ENCODE measurements at places on chromosomes 6 and 20. TPM values are rescaled to one million over a fixed set of nuclear protein-coding genes. Genes with fewer than 3 reads are reported as not detected.
A peak's percentile ranks its signal among the peaks of the same experiment; 100 is the strongest.

The DAAM2 gene
- total RNA-seq = 2.1 TPM

DNA sequence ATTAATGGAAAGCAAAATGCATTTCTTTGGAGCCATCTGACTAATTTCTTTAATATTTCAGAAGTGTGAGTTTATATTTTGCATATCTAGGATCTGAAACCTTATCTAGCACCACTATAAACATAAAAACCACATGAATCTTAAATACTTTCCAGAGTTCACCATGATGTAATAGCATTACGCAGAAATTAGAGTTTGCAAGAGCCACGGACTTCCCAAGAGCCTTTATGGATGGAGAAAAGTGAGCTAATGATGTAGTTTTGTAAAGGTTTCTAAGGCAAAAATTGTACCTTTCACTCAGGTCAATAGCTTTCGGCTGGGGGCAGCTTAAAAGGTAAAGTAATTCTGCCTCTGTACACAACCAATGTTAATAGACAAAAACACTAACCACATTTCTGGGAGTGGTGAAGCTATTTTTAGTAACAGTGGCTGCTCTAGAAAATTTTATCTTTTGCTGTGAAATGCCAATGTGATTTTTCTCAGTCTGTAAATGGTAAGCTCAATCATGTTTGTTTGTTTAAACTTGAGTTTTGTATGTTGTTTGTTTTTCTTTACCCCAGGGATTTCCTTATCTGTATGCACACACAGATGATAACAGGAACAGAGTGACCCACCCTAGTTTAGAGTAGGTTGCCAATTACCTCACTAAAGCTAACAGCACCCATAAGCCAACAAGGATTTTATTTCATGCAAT is 80.5 kb downstream of the FILIP1 start:
- no peak overlapping the region for H3K27ac ChIP-seq
- no peaks in the 10 kb centered on the region for H3K27me3 ChIP-seq
- no peaks in the 10 kb centered on the region for H3K4me1 ChIP-seq
- no peak for DNase-seq

The C20orf141 gene
- not detected for total RNA-seq

The MEI4 gene
- total RNA-seq = 1.0 TPM

DNA sequence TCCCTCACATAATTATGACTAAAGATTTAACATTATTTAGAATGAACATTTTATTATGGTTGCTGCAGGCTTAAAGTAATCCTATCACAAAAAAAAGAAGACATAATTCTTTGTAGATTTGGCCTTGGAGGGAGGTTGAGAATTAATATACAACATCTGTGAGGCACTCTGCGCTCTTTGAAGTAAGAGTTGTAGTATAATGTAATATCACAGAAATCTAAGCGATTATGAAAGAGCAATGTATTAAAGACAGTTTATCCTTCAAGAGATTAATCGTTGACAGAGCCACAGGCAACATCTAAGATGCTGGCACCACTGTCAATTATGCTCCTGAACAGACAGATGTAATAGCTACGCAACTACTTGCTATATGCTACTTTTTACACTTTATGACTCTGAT is 946.8 kb downstream of the GRIK2 start:
- DNase-seq = no peak
- no peak overlapping the region for H3K4me3 ChIP-seq
- H3K27me3 ChIP-seq = no peaks in the 10 kb centered on the region
- no peaks in the 10 kb centered on the region for H3K4me1 ChIP-seq
- H3K36me3 ChIP-seq = no peaks in the 10 kb centered on the region

The ENPP5 gene
- total RNA-seq = 9.1 TPM

GRCh38 chr20:20731945-20732296 is 19.5 kb upstream of the RALGAPA2 start:
- H3K27ac ChIP-seq = no peak overlapping the region
- peaks cover 19% of the 10 kb centered on the region for H3K4me1 ChIP-seq
- H3K4me3 ChIP-seq = no peak overlapping the region
- H3K27me3 ChIP-seq = no peaks in the 10 kb centered on the region

DNA sequence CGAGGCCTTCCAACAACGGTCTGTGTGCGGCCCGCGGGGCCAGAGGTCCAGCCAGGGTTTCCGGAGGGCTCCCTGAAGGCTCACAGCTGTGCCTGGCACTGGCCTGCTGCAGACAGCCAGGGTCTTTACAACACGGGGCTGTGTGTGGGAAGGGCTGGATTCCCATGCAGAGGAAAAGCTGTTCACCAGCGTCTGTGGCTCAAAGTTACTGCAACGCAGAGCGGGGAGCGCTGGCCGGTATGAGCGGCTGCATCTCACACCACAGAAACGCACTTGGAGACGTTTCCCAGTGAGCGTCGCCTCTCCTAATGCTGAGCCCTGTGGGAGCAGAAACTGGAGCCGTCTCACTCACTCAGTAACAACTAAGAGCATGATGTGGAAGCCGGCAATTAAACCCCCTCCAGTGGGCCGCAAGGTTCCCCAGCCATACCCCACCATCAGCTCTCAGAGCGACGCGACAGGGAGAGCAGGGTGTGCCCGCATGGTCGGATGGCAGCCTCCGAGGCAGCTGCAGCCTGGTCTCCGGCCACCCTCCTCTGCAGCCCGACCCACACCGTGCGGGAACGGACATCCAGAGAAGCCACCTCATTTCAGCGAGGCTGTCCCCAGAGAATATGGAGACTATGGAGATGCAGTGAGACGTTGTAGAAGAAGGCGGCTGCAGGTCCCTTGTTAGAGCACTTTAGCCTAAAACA is 42.6 kb downstream of the DLL1 start:
- no peaks in the 10 kb centered on the region for H3K36me3 ChIP-seq
- peaks cover 32% of the 10 kb centered on the region for H3K4me1 ChIP-seq
- no peak overlapping the region for H3K27ac ChIP-seq
- DNase-seq = no peak
- no peaks in the 10 kb centered on the region for H3K27me3 ChIP-seq
- no peak overlapping the region for H3K4me3 ChIP-seq

DNA sequence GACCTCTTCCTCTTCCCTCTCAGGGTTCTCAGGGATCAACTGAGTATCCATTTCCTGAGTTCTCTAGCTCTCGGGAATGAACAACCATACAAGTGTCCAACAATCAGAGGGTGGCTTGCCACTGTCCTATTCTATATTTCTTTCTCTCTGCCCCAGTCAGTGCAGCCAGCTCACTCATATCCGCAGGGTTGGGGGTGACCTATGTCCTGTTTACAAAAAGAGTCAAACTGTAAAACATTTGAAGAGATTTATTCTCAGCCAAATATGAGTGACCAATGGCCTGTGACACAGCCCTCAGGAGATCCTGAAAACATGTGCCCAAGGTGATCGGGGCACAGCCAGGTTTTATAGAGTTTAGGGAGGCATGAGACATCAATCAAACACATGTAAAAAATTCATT is 10.8 kb upstream of the BTN3A2 start:
- no peak overlapping the region for H3K27ac ChIP-seq
- no peaks in the 10 kb centered on the region for H3K27me3 ChIP-seq
- H3K4me3 ChIP-seq = no peak overlapping the region

DNA sequence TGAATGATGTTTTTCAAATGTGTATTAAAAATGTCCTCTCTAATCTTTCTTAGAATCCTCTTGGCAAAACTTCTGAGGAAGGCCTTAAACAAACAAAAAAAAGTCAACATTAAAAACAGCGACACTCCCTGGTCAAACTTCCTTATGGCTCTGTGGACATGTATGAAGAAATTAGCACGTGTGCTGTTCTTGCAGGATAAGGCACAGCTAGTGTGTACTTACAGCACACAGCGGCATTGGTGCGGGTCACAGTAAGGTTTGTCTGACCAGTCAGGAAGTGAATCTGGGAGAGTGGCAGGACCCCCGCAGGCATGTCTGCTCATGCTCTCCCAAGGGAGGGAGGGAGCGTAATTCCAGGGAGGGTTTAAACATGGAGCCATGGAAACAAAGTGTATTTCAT is 38.8 kb downstream of the SLC22A1 start:
- H3K36me3 ChIP-seq = no peaks in the 10 kb centered on the region
- H3K4me3 ChIP-seq = no peak overlapping the region
- H3K27me3 ChIP-seq = no peaks in the 10 kb centered on the region
- no peak overlapping the region for H3K27ac ChIP-seq
- H3K4me1 ChIP-seq = no peaks in the 10 kb centered on the region
- DNase-seq = no peak

The PROCR gene
- total RNA-seq = 4.6 TPM

DNA sequence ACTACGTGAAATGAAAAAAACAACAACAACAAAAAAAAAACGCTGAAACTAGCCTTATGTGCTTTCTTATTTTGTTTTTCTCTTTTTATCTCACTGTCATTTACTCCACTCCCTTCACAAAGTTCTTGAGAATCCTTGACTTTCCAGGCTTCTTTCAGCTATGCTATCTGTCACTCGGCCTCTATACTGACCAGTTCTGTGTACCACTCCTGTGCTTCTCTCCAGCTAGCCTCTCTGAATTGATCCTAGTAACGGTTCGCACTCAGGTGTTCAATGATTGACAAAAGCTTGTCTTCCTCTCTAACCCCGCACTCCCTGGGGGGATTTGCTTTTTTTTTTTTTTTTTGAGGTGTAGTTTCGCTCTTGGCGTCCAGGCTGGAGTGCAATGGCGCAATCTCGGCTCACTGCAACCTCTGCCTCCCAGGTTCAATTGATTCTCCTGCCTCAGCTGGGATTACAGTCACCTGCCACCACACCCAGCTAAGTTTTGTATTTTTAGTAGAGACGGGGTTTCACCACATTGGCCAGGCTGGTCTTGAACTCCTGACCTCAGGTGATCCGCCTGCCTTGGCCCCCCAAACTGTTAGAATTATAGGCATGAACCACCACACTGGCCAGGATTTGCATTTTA is 31.8 kb downstream of the MLIP start:
- H3K27ac ChIP-seq = no peak overlapping the region
- no peaks in the 10 kb centered on the region for H3K27me3 ChIP-seq
- H3K4me1 ChIP-seq = no peaks in the 10 kb centered on the region
- H3K4me3 ChIP-seq = no peak overlapping the region

DNA sequence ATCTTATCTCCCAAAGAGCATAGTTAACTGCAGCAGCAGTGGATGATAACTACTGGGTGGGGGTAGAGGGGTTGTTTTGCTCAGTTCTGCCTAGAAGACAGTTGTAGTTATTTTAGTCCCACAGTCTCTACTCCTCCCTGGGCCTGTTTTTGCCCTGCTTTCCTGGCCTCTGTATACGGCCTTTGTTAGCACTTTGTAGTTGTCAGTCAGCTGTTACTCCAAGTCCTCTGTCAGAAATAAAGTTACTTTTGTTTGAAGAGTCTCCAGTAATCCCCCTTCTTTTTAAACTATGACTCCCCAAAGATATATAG is 113.9 kb downstream of the SLC16A10 start:
- H3K4me3 ChIP-seq = no peak overlapping the region
- peaks cover 8% of the 10 kb centered on the region for H3K4me1 ChIP-seq
- H3K36me3 ChIP-seq = no peaks in the 10 kb centered on the region
- H3K27me3 ChIP-seq = no peaks in the 10 kb centered on the region
- no peak overlapping the region for H3K27ac ChIP-seq

- peak overlapping the region; percentile 87 for H3K4me3 ChIP-seq
- DNase-seq = no peak
- peaks cover 11% of the 10 kb centered on the region for H3K27me3 ChIP-seq
- no peak overlapping the region for H3K27ac ChIP-seq
These were observed 2.1 kb downstream of the PLCG1 start for GRCh38 chr20:41139227-41140093.

The FABP7 gene
- 58.2 TPM for total RNA-seq

The ABHD12 gene
- total RNA-seq = 20.8 TPM

- no peaks in the 10 kb centered on the region for H3K27me3 ChIP-seq
- no peaks in the 10 kb centered on the region for H3K4me1 ChIP-seq
- H3K27ac ChIP-seq = no peak overlapping the region
- H3K36me3 ChIP-seq = no peaks in the 10 kb centered on the region
These were observed 31.6 kb upstream of the PRL start for GRCh38 chr6:22328474-22328873.

GRCh38 chr6:132084811-132085509 is 133.8 kb upstream of the CCN2 start:
- DNase-seq = no peak
- H3K4me1 ChIP-seq = no peaks in the 10 kb centered on the region
- no peaks in the 10 kb centered on the region for H3K27me3 ChIP-seq
- H3K4me3 ChIP-seq = no peak overlapping the region

The BNIP5 gene
- total RNA-seq = not detected

DNA sequence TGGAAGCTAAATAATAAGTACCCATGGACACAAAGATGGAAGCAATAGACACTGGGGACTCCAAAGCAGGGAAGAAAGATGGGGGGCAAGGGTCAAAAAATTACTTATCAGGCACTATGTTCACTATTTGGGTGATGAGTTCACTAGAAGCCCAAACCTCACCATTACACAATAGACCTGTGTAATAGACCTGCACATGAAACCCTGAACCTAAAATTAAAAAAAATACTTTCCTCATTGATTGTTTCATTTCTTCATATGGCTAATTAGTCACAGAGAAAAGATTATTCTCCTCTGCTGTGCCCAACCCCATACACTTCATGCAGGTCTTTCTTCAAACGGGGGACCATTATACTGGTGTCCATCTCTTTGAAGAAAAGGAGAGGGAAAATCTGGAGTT is 213.0 kb upstream of the DTNBP1 start:
- H3K27ac ChIP-seq = no peak overlapping the region
- DNase-seq = no peak
- no peaks in the 10 kb centered on the region for H3K27me3 ChIP-seq
- H3K4me3 ChIP-seq = no peak overlapping the region
- no peaks in the 10 kb centered on the region for H3K4me1 ChIP-seq
- no peaks in the 10 kb centered on the region for H3K36me3 ChIP-seq

The HUS1B gene
- total RNA-seq = not detected

GRCh38 chr20:2130683-2131082 is 29.1 kb downstream of the STK35 start:
- H3K36me3 ChIP-seq = no peaks in the 10 kb centered on the region
- H3K27ac ChIP-seq = no peak overlapping the region
- H3K4me1 ChIP-seq = peaks cover 18% of the 10 kb centered on the region
- H3K4me3 ChIP-seq = no peak overlapping the region
- no peaks in the 10 kb centered on the region for H3K27me3 ChIP-seq

The AGER gene
- 1.4 TPM for total RNA-seq

DNA sequence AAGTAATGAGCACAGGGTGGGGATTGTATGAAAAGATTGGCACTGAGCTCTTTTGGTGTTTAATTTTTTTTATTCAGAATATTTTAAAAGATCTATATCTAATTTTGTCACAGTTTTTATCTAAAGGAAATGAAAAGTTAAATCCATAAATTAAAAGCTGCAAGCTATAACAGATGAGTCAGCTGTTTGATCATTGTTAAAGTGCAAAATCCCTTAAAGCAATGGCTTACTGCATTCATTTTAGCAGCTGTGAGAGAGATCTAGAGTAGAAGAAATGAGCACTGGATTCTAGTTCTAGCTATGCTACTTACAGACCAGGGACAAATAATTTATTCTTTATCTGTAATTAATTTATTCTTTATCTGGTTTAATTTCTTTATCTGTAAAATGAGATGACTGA is 245.9 kb downstream of the CD109 start:
- no peaks in the 10 kb centered on the region for H3K36me3 ChIP-seq
- no peak overlapping the region for H3K4me3 ChIP-seq
- H3K27me3 ChIP-seq = no peaks in the 10 kb centered on the region
- H3K4me1 ChIP-seq = no peaks in the 10 kb centered on the region
- DNase-seq = no peak

DNA sequence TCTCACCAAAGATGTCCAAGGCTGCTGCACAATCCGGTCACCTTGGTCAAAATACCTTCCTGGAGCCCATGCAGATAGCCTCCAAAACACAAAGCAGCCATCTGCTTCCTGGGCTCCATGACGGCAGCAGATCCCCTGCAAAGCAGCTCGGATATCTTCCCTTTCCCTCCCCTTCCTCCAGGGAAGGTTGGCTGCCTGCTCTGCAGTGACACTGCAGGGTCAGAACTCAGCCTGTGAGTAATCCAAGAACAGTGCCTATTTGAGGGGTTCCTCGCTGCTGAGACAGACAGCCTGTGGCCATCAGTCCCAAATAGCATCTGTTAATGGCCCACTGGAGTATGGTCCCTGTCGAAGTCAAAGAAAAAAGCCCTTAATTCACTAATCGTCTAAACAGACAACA is 270.8 kb downstream of the PREX1 start:
- H3K4me3 ChIP-seq = no peak overlapping the region
- H3K4me1 ChIP-seq = peaks cover 14% of the 10 kb centered on the region
- H3K27ac ChIP-seq = no peak overlapping the region

All from neural progenitor cell (in vitro differentiated cells).